ENCODE measurements at places on chromosomes 12 and 14. TPM values are rescaled to one million over a fixed set of nuclear protein-coding genes. Genes with fewer than 3 reads are reported as not detected.

Gene IGF1
- total RNA-seq = not detected

Gene TCL1B
- not detected for total RNA-seq

Gene LGALS3
- total RNA-seq = 177 TPM

Gene SLC25A47
- total RNA-seq = not detected

Gene SMOC1
- total RNA-seq = 17.8 TPM

Gene CMA1
- total RNA-seq = not detected

Gene ENDOU
- total RNA-seq = not detected

Gene MYH6
- 0.13 TPM for total RNA-seq

Gene CD69
- not detected for total RNA-seq

Gene METTL3
- total RNA-seq = 47.2 TPM

Gene RNASE7
- total RNA-seq = 0.07 TPM

Gene ITGB7
- total RNA-seq = 0.58 TPM

Gene CLEC4E
- total RNA-seq = 0.09 TPM

Gene TPPP2
- not detected for total RNA-seq

Gene DPF3
- 0.13 TPM for total RNA-seq

Gene GATC
- 25.6 TPM for total RNA-seq

Gene DNAI7
- total RNA-seq = 0.08 TPM

Gene IL22
- total RNA-seq = not detected

Gene CNPY2
- total RNA-seq = 139 TPM

Gene LLPH
- 56.3 TPM for total RNA-seq

Gene RNASE3
- not detected for total RNA-seq

Gene CPM
- 5.7 TPM for total RNA-seq

Gene CCDC85C
- total RNA-seq = 37.3 TPM

Gene TAS2R31
- total RNA-seq = not detected

Gene BICDL1
- 4.1 TPM for total RNA-seq

Gene ZNF385A
- 21.7 TPM for total RNA-seq

Gene EFCAB11
- total RNA-seq = 13.6 TPM

Gene PZP
- not detected for total RNA-seq

Gene CISTR
- total RNA-seq = not detected

Gene PTPN21
- 9.5 TPM for total RNA-seq

Gene NXPH4
- total RNA-seq = 4.1 TPM

Gene FKBP4
- 101 TPM for total RNA-seq

Gene LRRC9
- not detected for total RNA-seq

Gene SMCO2
- total RNA-seq = not detected

Gene MED13L
- total RNA-seq = 21.1 TPM

Gene GPRC5A
- 290 TPM for total RNA-seq

Gene WSB2
- 61.0 TPM for total RNA-seq

Gene CEBPE
- total RNA-seq = 0.08 TPM

Gene IAPP
- total RNA-seq = not detected

Gene FAR2
- 0.34 TPM for total RNA-seq

Gene OAS2
- total RNA-seq = 0.11 TPM

Gene SMAGP
- 27.2 TPM for total RNA-seq

Gene BBOF1
- 3.4 TPM for total RNA-seq

All from A549 treated with Hydrocortisone at 1 μM for 4 hours (cell line).